ENCODE measurements at places on chromosomes 4 and X.

GRCh38 chrX:104789784-104790183, 223.8 kb downstream of the IL1RAPL2 start:
- DNase-seq = no peak

- DNase-seq = no peak
Observed at GRCh38 chr4:44928785-44929184, 202.4 kb upstream of the GNPDA2 start.

- DNase-seq = no peak
Observed at GRCh38 chr4:109973529-109973905, 60.8 kb downstream of the EGF start.

DNA sequence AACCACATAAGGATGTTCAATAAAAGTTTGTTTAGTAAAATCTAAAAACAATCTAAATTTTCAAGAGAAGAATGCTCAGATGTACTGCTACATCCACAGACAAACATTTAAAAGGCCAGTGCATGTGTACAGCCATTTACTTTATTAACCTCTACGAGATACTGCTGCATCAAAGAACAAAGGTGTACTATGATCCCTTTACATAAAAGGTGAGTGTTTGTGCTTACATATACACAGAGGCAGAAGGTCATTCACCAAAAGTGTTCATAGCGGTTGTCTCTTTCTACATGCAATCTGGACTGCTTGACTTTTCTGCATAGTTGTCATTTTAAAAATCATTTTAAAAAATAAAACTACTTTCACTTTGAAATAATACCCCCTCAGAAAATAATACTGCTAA, 81.7 kb downstream of the AFAP1 start:
- no peak for DNase-seq

- no peak for DNase-seq
Observed at GRCh38 chr4:29304595-29304994, 1415.6 kb upstream of the PCDH7 start.

DNA sequence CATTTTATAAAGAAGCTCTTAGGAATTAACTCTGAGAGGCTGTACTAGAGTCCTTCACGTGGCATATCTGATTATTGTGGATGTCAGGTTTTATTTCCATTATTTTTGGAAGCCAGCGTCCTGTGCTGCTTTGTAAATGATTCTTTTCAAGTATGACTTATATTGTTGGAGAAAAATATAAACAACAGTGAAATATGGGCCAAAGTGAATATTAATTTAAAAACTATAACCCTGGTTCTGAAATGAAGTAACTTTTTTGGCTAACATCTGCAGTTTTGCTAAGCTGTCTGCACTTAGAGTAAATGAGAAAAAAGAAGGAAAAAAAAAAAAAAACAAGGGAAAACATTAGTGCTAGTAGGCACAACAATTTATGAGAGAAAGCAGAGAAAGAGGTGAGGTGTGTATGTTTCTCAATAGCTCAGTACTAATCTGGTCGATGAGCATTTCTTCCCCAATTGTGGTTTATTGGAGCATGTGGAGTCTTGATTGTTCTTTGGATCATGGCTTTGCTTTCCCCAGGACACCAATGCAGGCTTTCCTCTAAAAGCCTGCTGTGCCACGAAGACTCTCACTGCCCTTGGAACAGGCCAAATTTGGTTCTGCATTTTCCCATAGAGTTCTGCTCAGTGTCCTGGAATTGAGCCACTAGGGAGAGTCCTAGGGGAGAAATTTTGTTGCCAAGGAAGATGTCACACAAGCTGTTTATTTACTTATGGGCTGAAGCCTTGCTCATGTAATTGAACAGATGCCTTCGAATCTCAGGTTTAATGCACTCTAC, 273.3 kb downstream of the DKK2 start:
- DNase-seq = no peak

Data from hematopoietic multipotent progenitor cell treated with erythropoietin and hydrocortisone succinate and interleukin-3 and kit ligand, for 4 days (in vitro differentiated cells).